ENCODE measurements at places on chromosomes 6 and 20.

DNA sequence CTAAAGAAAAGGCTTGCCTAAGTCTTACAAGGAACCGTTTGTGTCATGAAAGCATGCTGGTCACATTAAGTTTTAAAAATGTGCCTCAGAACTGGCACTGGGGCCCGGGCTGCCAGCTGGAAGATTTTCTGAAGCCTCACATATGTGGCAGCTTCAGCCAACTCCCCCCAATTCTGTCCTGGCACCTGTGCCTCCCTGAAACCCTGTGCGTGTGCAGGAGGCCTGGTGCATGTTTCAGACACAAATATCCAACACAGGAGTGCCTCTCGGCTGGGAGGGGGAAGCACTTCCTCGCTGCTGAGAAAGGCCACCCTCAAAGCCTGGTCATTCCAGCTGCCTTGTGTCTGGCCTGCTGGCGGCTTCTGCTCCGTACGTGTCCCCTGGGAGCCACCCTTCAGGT is 188.5 kb upstream of the SNX9 start:
- no peak for DNase-seq

DNA sequence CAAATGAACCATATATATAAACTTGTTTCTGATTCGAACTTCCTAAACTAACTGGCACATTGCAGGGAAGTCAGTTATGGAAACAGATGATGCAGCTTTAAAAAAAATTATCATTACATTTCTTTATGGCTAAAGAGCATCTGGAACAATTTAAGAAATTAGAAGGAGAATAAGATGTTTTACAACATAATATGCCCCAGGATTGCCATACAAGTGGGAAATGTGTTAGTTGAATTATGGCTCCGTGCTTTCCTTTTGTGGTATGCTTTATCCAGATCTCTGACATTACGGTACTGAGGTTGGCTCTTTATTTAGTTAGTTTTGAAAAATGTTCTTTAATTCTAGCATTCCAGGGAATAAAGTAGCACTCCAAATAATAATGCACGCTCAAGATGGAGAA is 343.0 kb upstream of the ZFP64 start:
- no peak for DNase-seq

DNA sequence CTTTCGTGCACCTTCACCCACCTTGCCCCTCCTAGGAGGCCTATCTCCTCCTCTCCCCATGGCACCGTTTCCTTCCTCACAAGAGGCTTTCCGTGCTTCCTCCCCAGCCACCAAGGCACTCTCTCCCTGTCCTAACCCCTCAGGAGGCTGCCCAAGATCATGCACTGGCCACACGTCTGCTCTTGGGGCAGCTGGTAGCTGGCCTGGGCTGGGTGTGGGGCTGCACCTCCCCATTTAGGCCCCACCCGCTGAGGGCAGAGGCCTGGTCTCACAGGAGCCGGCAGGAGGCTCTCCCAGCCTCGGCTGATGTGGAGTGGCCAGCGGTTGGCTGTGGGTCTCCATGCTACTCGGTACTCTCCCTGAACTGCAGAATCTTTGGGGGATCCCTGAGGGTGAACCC is 13.6 kb downstream of the NOL4L start:
- no peak for DNase-seq

DNA sequence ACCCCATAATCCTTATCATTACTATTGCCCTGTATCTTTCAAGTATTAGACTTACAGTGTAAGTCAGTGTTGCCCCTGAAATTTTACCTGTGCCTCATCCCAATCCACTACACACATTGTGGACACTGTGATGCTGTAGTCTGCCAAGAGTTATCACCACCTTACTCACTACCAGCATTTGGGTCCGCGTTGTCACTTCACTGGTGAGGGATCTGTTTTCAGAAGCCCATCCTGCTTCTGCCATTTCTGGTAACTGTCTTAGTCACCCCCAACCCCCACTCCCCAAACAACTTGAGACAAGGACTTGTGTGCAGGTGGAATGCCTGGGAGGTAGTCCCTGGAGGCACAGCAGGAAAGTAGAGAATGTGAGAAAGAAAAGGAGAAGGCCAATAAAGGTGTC is 6.0 kb upstream of the RAB44 start:
- no peak for DNase-seq

GRCh38 chr6:160500639-160501038 is 152.5 kb downstream of the SLC22A3 start:
- no peak for DNase-seq

DNA sequence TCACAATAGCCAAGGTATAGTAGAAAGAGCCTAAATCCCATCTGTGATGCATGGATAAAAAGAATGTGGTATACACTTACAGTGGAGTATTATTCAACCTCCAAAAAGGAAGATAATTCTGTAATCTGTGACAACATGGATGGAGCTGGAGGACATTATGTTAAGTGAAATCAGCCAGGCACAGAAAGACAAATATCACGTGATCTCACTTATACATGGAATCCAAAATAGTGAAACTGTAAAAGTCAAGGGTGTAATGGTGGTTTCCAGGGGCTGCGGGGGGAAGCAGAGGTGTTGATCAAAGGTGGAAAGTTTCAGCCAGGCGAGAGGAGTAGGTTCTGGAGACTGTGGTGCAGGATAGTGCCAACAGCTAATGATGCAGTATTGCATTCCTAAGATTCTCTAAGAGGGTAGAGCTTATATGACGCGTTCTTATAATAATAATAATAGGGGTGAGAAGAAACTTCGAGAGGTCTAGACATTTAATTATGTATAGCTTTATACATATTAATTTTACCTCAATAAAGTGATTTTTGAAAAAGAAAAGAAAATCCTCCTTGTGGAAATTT is 246.1 kb downstream of the FOXA2 start:
- DNase-seq = no peak

DNA sequence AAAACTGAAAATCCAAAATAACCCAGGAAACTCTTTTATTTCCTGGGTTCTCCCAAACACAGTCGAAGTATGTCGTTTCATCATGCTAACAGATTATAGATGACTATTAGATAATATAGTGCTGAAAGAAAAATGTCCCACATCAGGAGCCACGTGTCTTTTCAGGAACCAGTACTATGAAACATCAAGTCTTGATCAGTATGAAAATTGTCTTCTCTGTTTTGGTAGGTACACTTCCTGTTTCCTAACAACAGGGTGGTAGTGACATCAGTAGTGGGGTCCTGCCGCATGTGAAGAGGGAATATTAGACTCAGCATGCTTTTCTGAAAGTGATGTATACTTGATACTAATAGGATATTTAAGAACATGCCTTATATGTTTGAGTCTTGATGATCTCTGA is 136.7 kb downstream of the HIVEP1 start:
- DNase-seq = no peak

GRCh38 chr6:156953479-156954146 is 176.4 kb downstream of the ARID1B start:
- no peak for DNase-seq

DNA sequence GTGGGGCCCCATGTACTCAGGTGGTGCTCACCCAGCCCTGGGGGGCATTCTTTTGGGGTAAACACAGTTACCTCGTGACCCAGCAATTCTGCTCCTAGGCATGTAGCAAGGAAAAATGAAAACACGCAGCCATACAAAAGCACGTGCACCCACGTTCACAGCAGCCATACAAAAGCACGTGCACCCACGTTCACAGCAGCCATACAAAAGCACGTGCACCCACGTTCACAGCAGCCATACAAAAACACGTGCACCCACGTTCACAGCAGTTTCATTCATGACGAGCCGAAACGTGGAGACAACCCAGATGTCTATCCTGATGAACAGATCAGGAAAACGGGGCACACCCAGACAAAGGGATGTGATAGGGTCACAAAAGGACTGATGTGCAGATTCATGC is 57.1 kb downstream of the YTHDF1 start:
- DNase-seq = no peak

GRCh38 chr20:36585410-36586125 is 12.2 kb downstream of the TGIF2 start:
- DNase-seq = no peak

- DNase-seq = no peak
These were observed 67.2 kb downstream of the RPP40 start for GRCh38 chr6:4936681-4937041.

DNA sequence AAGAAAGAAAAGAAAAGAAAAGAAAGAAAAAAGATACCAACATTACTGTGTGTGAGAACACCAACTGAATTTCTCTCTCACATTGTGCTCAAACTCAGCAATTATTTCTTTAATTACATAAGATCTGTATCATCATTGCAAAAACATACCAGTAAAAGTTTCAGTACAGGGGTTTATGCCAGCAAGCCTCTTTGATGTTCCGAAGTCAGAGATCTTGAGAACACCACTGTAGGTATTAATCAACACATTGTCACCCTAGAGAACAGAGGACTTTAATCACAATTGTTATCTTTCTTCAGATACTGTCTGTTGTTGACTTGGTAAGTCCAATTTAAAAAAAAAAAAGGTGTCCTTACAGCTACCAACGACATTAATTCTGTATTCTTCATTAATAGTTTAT is 60.9 kb upstream of the MAP7 start:
- no peak for DNase-seq

GRCh38 chr6:161694995-161695394 is 421.1 kb upstream of the AGPAT4 start:
- DNase-seq = no peak

DNA sequence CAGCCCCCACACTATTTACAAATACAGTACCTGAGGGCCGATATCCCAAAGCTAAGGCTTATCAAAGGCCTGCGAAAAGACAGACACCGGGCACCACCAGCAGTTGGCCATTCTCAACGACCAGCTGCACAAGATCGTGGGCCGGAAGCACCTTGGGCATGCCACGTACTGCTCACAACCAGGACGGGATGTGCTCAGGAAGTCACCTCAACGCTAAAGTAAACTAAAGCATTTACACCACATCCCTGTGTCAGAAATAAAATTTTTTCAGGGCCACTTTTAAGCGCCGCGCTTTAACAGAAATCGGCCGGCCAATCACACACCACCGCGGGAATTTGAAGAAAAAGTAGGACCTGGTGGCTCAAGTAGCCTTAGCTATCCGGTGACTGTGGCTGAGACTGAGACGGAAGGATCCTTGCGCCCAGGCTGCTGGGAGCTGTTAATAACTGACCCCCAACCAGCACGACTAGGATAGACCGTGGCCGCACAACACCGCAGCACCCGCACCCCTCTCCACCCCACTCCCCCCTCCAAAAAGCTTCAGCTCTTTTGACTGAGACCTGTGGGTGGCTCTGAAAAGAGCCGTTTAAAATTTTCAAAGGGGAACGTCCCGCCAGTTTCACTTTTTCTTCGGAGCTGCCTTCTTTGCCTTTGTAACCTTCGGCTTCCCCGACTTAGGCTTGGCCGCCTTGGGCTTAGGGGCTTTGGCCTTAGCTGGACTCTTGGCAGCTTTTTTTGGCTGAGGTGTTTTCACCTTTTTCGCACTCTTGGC is 131.2 kb upstream of the BTN3A2 start:
- no peak for DNase-seq

- DNase-seq = no peak
These were observed 69.6 kb downstream of the DNAH8 start for GRCh38 chr6:38784506-38785235.

DNA sequence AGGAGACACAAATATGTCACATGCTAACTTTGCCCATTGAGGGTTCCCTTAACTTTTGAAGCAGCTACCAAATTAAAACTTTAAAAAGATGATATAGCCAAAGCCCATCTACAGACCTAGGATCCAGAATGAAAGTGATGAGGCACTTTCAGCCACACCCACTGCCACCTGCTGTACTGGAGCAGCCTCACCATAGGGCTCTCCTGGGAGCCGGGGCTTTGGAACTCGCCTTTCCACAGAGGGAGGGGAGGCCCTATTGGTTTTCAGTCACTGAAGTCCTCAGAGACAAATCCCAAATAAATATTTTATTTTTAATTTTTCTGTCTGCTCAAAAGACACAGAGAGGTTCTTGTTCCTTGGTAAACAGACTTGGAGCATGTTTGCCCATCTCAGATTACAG is 238.1 kb upstream of the TAB2 start:
- no peak for DNase-seq

DNA sequence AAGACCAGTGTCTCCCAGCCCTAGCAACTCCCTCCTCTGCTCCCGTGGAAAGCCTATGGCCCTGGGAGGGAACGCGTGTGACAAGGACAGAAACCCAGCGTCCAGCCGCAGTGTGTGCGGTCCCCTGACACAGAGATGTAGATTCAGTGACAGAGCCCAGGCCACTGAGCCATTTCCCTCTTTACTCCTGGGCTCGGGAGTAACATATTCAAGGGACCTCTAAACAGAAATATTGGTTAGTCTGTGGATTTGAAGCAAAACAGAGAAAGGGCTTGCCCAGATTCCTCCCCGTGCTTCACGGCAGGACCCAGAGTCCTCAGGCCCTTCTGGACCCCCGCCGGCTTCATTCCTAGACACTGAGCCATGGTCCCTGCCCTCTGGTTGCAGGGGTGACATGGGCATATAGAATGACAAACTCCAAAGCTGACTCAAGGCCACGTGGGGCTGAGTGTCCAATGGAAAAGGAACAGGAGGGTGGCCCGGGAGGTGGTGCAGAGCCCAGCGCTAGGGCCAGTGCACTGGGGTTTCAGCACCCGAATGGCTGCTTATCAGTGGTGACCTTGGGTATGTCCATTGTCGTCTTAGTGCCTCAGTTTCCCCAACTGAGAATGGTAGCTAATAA is 248.2 kb downstream of the QKI start:
- no peak for DNase-seq

GRCh38 chr6:14200047-14200446 is 82.5 kb downstream of the CD83 start:
- DNase-seq = no peak

DNA sequence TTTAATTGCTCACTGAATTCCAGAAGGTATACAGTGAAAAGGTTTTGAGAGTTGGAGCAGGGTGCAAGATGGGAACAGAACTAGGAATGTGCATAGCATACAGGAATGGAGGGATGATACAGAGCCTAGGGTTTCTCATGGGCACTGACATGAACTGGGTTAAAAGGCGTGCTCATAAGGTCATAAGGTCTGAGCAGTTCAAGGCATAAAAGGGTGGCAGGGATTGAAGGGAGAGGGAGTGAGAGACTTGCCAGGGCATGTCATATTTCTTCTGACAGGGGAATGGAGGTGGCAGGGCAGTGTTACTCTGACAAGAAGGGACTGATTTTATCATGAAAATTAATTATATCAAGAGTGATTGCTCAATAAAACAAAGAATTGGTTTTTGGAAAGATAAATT is 4.7 kb downstream of the MLIP start:
- DNase-seq = no peak

- no peak for DNase-seq
These were observed 1.1 kb upstream of the BNIP5 start for GRCh38 chr6:36337814-36338213.

DNA sequence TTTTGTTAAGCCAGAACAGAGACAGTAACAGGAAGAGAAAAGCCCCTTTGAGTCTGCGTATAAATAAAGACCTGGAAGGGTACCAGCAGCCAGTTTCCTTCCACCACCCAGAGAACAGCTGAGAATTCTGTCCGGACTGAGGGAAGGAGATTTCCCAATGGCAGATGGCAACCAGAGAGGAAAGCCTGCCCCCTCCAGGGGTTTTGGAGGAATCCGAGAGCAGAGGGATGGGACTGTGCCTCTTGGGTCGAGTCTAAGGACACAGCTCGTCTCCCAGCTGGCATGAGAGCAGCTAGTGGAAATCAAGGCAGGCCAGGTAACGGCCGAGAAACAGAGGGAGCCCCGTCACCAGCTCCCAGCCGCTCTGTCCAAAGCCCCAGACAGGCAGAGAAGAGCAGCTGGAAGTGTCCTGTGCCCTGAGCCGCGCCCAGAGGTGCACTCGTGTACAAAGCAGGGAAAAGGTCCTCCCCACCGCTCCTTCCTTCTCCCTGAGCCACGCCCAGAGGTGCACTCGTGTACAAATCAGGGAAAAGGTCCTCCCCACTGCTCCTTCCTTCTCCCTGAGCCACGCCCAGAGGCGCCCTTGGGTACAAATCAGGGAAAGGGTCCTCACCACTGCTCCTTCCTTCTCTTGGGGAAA is 134.0 kb upstream of the SNX9 start:
- DNase-seq = no peak
